Fibroblast of lung (primary cell): ENCODE measurements at places on chromosomes 3 and 15. TPM values are rescaled to one million over a fixed set of nuclear protein-coding genes. Genes with fewer than 3 reads are reported as not detected.

The GOLGA8J gene
- total RNA-seq: under 0.01 TPM in 1 of 2 replicates, not detected in the other

The ZNF619 gene
- 8.7 and 9.6 TPM in 2 replicates for total RNA-seq

The SI gene
- not detected in 2 replicates for total RNA-seq

The PPARG gene
- 14.9 and 42.8 TPM in 2 replicates for total RNA-seq

The HHATL gene
- total RNA-seq: not detected in 2 replicates

The GASK1A gene
- 1.8 and 5.4 TPM in 2 replicates for total RNA-seq

The CPLX3 gene
- not detected in 2 replicates for total RNA-seq

The THBS1 gene
- 631 and 1,745 TPM in 2 replicates for total RNA-seq

The CFAP100 gene
- not detected in 2 replicates for total RNA-seq
